ENCODE measurements at places on chromosomes 2 and 18.

DNA sequence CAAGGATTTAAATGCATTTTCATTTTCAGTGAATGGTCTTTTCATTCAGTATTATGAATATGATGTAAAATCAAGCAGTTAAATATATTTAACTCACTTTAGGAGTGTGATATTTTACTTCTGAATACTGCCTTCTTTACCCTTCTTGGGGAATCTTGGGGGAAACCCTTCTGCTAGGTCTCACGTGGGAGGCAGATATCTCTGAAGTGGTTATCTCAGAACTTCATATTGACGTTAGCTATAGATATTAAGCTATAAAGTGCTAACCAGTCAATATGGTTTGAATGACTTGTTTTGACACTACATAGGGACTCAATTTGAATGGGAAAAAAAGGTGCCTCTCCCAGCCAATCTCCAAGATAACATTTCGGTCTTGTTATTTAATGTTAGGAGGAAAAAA is 9.8 kb downstream of the REL start:
- DNase-seq, result no peak

- no peak for DNase-seq
Measured at GRCh38 chr2:237209885-237210284, 124.2 kb downstream of the COPS8 start.

- DNase-seq, result no peak
Measured at GRCh38 chr18:57429167-57430078, 5.8 kb upstream of the ONECUT2 start.

DNA sequence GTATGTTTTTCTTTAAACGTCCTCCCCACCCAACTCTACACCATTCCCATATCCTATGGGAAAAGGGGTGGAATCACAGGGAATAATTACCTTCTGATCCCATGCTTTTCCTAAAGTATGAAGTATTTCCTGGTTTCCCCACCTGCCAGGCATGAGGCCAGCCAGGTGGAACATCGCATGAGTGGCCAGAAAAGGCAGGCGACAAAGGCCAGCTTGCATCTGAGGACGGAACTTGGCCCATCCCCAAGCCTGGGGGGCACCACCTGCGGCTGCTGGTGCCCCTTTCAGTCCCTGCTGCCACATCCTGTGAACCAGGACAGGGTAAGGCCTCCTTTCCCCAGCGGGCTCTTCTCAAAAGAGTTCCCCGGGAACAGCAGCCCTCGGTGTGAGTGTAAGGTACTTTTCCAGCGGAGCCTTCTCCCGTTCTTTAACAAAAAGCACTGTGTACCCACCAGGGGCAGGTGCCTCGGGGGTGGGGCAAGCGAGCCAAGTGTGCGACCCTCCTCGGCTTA is 1.2 kb upstream of the ERFE start:
- no peak for DNase-seq

GRCh38 chr18:79798999-79799370 is 1.2 kb downstream of the KCNG2 start:
- DNase-seq, result no peak

DNA sequence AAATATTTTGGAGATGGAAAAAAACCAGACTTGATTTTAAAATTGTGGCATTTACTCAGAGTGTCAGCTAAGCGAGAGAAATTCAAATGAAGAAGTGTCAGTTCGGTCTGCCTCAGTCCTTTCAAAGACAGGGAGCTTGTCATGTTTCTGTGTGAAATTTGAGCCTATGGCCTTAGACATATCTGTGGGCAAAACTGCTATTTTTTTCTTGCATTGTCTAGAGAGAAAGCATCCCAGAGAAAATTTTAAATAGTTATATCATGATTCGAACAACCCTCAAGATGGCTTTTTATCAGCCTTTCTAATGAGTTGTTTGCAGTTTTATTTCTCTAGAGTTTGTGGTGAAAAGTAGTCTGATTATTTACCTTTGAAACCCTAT is 50.2 kb upstream of the KCNE4 start:
- no peak for DNase-seq

GRCh38 chr2:170313347-170313991 is 135.5 kb downstream of the MYO3B start:
- DNase-seq, result peak; percentile 7

DNA sequence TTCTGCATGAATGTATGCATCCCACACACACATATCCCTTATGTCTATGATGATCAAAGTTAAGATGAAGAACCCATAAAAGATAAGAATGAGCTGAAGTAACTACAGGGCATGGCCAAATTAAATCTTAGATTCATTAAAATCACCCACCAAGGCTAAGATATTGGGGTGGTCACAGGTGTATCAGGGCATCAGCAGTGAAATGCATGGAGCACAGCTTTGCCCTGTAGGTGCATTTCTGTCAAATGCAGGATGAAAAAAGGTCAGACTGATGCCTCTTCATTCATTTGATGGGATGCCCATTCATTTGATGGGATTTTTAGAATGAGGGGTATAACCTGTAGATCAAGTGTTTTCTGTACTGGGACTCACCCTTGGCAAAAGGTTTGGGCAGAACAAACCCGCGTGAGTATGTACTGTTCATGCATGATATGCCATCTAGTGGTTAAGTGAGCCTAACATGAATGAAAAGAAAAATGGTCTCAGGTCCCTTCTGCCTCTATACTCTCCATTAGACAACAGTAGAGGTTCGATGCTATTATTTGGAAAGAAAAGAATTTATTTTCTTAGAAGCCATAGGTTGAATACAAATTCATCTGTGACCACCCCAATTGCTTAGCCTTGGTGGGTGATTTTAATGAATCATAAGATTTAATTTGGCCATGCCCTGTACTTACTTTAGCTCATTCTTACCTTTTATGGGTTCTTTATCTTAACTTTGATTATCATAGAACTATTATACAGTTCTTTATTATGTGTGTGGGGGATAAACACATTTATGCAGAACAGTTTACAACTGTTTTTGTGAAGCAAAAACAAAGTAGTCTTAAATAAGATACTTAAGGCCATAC is 43.2 kb upstream of the NOSTRIN start:
- peak; percentile 67 for DNase-seq

- DNase-seq, result no peak
Measured at GRCh38 chr2:170076189-170076588, 101.8 kb upstream of the MYO3B start.

GRCh38 chr2:235592836-235593235 is 99.0 kb downstream of the AGAP1 start:
- no peak for DNase-seq

- DNase-seq, result no peak
Measured at GRCh38 chr2:222941510-222942032, 80.7 kb downstream of the ACSL3 start.

GRCh38 chr2:99399063-99399462 is 61.9 kb downstream of the EIF5B start:
- no peak for DNase-seq

DNA sequence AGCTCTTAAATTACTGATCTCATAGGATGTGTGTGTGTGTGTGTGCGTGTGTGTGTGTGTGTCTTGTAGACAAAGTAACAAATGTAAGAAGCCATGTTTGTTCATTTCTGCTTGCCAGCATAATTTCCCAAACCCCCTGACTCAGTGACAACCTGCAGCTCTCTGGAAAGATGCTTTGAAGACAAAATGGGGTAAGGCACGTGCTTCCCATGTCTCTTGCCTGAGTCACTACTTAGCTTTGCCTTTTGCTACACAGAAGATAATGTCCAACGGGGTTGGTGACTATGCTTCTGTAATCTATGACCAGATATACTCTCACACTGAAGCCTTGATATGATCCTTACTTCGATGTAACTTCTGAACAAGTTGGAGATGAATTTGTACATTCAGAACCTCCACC is 332.0 kb downstream of the SLC4A3 start:
- no peak for DNase-seq

DNA sequence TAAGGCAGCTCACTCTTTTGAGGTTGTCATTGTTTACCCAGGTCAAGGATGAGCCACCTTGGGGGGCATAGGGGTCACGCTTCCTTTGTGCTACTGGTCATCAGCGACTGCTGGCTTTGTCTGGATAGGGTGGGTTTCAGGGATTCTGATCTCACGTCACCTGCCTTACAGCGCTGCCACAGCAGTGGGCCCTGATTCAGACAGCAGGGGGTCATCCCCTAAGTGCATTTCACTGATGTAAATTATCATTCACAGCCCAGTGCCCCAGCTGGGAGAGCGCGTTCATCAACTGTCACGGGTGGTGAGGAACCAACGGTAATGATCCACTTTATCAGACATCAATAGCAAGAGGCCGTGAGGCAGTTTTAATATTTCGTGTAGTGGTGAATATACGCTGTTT is 291.2 kb downstream of the NEDD4L start:
- DNase-seq, result no peak

DNA sequence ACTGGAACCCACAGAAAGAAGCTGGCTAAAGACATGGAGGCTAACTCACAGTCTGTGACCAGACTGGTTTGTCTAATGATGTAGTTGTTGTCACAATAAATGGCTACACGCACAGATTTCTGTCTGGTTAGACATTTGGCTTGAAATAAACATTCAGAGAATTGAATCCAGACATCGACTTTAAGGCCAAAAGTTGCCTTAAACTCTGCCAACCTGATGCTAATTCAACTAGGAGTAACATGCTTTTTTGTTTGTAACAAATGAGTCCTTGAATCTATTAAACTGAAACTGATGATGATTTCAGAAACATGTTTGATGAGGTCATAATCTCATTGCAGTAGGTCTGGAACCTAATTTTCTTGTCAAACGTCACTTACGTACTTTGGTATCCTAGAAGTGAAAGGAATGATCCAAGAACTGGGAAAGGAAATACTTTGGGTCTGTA is 123.8 kb downstream of the ERBB4 start:
- DNase-seq, result no peak

GRCh38 chr2:138112536-138112935 is 148.3 kb downstream of the HNMT start:
- DNase-seq, result peak; percentile 37

GRCh38 chr18:48544116-48544515 is 5.3 kb downstream of the CTIF start:
- DNase-seq, result no peak

DNA sequence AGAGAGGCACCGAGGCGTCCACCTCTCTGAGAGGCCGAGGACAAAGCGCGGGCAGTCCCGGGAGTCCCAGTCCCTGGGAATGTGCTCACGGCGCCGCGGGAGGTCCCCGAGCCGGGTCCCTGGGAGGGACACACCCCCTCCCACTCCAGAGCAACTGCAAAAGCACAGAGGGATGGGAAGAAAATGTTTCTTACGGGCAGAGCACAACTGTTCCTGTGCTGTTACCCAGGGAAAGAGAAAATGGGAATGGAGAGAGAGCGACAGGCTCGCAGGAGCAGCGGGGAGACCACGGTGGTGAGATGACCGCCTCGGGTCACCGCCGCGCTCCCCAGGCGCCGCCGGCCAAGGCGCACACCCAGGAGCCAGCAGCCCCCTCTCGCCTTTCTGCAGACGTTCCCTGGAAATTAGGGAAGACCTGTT is 1.2 kb upstream of the BCL11A start:
- DNase-seq, result peak; percentile 33

DNA sequence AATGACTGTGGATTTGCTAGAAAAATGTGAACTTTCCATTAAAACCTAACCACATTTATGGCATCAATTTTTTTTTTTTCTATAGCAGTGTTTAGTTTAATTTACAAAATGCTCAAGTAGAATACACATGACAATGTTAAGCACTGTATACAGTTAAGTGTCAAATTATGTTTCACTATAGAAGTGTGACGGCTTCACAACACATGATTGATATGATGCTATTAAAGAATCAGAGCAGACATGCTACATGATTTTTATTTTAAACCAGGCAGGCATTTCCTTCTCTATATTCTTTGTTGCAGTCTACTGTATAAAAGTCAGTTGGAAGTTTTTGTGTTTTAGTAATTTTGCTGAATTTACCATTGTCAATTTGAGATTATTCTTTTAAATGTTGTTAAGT is 43.6 kb downstream of the PROKR1 start:
- DNase-seq, result no peak

GRCh38 chr2:64325852-64326577 is 127.9 kb upstream of the LGALSL start:
- DNase-seq, result no peak

GRCh38 chr18:9757827-9758621 is 49.9 kb downstream of the RAB31 start:
- DNase-seq, result peak; percentile 28

DNA sequence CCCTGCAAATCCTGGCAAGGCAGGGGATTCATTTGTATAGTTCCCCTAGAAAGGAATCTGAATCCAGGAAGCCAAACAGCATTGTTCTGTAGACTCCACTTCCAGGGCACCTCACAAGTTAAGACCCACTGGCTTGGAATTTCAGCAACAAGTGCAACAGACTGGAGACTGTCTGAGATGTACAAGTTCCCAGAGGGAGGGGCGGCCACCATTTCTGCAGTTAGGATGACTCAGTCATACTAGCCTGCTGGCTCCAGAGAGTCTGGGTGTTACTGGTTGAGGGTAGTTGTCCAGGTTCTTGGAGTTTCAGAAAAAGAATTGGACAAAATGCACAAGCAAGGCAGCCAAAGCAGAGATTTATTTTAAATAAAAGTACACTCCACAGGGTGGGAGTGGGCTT is 384.2 kb downstream of the DSC3 start:
- DNase-seq, result peak; percentile 9

GRCh38 chr2:17115042-17115441 is 403.2 kb downstream of the RAD51AP2 start:
- no peak for DNase-seq

DNA sequence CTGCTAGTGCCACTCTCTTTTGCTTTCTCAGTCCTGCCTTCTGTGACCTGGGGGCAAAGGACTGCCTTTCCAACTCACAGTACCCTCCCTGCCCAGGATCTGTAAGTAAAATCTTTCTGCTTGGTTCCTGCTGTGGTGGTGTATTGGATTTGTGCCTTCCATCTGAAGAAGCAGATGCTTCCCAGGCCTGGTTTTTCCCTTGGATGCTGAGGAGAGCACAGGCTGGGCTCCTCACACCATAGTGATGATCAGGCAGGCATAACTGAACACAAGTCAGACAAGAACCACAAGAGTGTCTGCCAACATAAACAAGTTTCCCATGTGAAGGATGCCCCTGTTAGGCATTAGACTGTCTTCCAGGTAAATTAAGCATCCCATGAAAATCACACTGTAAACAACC is 121.3 kb upstream of the NRXN1 start:
- no peak for DNase-seq

DNA sequence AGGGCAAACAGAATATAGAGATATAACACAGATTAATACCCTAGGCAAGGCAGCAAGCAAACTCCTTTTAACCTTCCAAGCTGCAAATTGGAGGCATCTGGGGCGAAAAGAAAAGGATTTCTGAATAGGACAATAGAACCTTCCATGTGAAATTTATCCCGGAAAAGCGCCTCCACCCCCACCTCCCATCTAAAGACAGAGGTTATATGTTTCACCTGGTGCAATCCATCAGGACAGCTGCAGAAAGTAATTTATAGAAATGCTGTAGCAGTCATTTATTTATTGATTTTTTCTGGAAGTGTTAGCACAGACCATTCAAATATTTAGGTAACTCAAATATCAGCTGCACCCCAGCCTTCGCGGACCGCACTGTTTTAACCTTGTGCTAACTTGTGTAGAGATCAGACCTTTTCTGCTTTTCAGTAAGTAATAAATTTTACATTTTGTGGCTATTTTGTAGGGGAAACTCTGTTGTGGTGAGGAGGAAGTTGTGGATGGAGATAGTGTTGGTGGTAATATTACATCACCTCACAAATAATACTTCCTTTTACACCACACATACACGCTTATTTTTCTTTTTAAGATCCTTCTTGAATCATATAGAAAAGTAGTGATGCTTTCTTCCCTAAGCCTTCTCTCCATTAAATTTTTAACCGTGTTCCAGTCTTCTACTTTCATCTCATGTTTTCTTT is 919.3 kb upstream of the CDH2 start:
- no peak for DNase-seq
